Effector memory CD4-positive, alpha-beta T cell (primary cell): ENCODE measurements at places on chromosomes 5 and 9.

GRCh38 chr9:134969156-134970045, 51.7 kb upstream of the FCN1 start:
- no peaks in the 10 kb centered on the region for H3K36me3 ChIP-seq
- no peak overlapping the region for H3K4me3 ChIP-seq
- no peaks in the 10 kb centered on the region for H3K27me3 ChIP-seq
- H3K27ac ChIP-seq = no peak overlapping the region
- H3K4me1 ChIP-seq = no peaks in the 10 kb centered on the region
- no peak for DNase-seq

DNA sequence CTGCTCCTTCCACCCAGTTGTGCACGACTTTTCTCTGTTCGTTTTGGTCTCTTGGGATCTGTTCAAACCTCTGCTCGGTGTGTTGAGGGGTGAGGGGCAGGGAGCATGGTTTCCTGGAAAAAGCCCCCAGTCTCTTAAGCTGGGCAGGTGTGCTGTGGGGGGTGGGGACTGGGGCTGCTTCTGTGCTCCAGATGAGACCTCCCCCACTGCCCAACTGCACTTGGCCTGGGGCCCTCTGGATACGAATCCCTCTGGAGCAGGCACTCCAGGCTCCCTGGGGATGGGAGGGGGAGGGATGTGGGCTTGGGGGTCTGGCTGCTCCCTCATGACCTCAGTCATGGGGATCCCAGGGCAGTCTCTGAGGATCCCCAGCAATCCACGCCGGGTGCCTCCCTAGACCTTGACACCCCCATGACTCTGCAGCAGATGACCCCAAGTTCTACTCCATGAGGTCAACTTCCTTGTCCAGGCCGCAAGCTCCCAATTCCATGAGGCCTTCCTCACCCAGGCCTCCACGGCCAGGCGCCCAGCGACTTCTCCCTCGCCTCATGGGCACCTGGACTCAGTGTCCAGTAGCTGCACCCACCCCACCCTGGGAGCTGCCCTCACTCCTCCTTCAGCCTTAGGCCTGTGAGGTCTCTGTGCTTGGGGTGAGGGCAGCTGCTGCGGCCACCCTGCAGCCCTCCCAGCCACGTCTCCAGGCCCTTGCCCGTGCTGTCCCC, 5.9 kb upstream of the AHRR start:
- H3K4me1 ChIP-seq = peaks cover 4% of the 10 kb centered on the region
- no peak overlapping the region for H3K27ac ChIP-seq
- no peak overlapping the region for H3K4me3 ChIP-seq
- DNase-seq = no peak

DNA sequence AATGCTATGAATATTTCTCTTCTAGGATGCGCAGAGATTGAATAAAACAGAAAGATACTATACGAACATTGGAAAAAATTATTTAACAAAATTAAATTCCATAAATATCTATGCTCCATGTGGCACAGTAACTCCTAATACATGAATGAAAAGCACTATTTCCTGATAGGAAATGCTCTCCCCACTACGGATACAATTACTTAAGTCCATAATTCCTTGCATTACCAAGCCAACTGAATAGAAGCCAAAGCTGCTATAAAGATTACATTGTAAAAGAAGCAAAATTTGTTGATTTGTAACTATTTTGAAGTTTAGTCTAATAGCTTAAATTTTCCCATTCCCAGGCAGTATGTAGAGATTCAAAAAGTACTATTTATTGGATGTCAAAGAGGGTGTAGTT, 61.8 kb upstream of the SNX2 start:
- H3K27me3 ChIP-seq = no peaks in the 10 kb centered on the region
- H3K4me3 ChIP-seq = no peak overlapping the region
- no peak overlapping the region for H3K27ac ChIP-seq

GRCh38 chr5:89297066-89297465, 414.1 kb upstream of the MEF2C start:
- H3K27me3 ChIP-seq = no peaks in the 10 kb centered on the region
- no peaks in the 10 kb centered on the region for H3K36me3 ChIP-seq
- DNase-seq = no peak
- H3K4me3 ChIP-seq = no peak overlapping the region
- no peaks in the 10 kb centered on the region for H3K4me1 ChIP-seq

DNA sequence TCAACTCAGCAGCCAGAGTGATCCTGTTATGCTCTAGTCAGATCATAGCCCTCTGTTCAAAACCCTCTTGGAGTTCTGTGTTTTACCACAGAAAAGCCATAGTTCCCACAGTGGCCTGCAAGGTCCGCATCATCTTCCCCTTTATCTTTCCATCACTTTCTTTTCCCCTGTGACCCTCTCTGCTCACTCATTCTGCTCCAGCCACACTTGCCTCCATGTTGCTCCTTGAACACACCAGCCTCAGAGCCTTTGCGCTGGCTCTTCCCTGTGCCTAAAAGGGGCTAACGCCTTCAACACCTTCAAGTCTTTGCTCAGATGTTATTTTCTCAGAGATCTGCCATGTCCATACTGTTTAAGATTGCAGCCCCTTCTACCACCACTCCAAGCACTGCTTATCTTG, 26.3 kb downstream of the CSF2 start:
- no peaks in the 10 kb centered on the region for H3K27me3 ChIP-seq
- no peak overlapping the region for H3K4me3 ChIP-seq
- H3K36me3 ChIP-seq = no peaks in the 10 kb centered on the region
- H3K27ac ChIP-seq = peak overlapping the region; percentile 2
- peaks cover 68% of the 10 kb centered on the region for H3K4me1 ChIP-seq
- no peak for DNase-seq

- no peaks in the 10 kb centered on the region for H3K27me3 ChIP-seq
- no peak overlapping the region for H3K27ac ChIP-seq
- no peaks in the 10 kb centered on the region for H3K4me1 ChIP-seq
Measured at GRCh38 chr5:35182910-35183535, 47.3 kb downstream of the PRLR start.

DNA sequence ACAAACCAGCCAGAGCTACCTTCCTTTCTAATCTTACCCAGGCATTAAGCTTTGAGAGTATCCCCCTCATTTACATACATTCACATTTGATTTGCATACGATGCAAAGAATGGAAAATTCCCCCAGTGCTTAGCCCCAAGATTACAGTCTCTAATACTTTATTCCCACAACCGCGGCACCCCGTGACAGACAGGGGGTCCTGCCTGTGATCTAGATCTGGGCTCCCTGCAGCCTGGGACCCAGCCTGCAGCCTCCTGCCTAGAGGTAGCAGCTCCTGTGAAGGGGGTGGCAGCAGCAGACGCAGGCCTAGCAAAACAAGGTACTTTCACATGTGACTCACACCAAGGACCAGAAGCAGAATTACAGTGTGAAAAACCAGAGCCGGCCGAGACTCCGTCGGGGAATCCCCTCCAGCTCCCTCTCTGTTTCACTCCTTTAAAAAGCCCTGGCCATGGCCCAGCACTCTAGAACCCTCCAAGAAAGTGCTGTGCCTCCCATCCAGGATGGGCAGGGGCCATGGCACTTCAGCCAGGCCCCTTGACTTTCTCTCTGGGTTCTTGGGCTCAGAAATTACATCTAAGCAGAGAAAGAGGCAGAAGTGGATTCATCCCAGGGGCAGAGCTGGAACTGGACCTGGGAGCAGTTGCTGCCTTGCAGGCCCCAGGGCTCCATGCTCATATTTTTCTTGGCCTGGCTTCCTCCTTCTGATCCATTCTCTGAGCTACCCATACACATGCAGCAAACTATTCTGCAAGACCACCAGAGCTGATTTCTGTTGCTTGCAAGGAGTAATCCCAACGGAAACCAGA, 14.0 kb upstream of the TCF7 start:
- H3K27ac ChIP-seq = peak overlapping the region; percentile 91
- peaks cover 74% of the 10 kb centered on the region for H3K4me1 ChIP-seq
- H3K27me3 ChIP-seq = no peaks in the 10 kb centered on the region
- H3K4me3 ChIP-seq = peak overlapping the region; percentile 9
- DNase-seq = peak; percentile 85
- H3K36me3 ChIP-seq = no peaks in the 10 kb centered on the region

GRCh38 chr5:9335754-9336495, 209.9 kb downstream of the SEMA5A start:
- no peak for DNase-seq
- no peaks in the 10 kb centered on the region for H3K4me1 ChIP-seq
- no peak overlapping the region for H3K4me3 ChIP-seq
- H3K27me3 ChIP-seq = no peaks in the 10 kb centered on the region

DNA sequence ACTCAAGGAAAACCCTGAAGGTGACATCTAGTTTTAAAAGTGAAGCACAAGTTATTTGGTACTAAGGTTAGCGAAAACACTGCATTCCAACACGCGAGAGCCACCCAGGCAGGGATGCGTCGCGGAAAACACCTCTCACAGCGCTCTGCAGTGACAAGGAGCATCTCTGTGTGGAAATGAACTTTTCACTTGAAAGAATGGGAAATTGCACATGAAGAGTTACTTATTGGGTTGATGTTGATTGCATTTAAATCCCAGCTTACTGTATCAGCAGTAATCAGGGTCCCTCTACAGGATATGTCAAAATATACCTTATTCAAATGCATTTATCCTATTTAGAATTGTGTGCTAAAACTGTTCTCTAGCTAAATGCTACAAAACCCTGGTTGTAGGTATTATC, 144.4 kb downstream of the BNC2 start:
- no peak overlapping the region for H3K27ac ChIP-seq
- H3K27me3 ChIP-seq = no peaks in the 10 kb centered on the region
- H3K36me3 ChIP-seq = no peaks in the 10 kb centered on the region
- DNase-seq = no peak

- DNase-seq = no peak
- H3K4me1 ChIP-seq = no peaks in the 10 kb centered on the region
- no peaks in the 10 kb centered on the region for H3K36me3 ChIP-seq
- H3K27me3 ChIP-seq = no peaks in the 10 kb centered on the region
- H3K27ac ChIP-seq = no peak overlapping the region
Measured at GRCh38 chr5:88116396-88116795, 152.2 kb downstream of the TMEM161B start.

DNA sequence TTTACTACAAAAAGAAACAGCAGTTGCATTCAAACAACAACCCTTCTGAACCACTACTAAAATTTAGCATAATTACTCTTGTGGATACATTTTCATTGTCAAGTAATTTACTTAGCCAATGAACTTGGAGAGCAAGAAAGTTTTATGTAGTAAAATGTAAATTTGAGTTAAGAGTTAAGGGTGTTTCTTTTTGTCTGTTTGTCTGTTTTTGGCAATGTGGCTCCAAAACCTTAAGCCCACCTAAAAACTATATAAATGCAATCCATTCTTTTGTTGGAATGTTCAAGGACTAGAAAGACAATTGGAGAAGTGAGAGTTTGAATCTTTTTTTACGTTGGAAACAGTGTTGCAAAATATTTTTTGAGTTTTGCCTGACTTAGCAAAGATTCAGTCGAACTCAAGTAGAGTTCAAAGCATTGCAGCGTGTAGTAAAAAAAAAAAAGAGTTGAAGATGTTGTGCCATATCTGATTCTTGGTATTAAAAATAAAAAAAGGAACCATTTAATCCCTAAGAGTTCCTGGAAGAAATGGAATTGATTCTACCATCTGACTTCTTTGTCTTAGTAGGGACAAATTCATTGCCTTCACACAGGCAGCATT, 867 bp downstream of the SYK start:
- peaks cover 5% of the 10 kb centered on the region for H3K4me1 ChIP-seq
- no peak overlapping the region for H3K27ac ChIP-seq
- no peaks in the 10 kb centered on the region for H3K36me3 ChIP-seq
- no peak for DNase-seq
- H3K4me3 ChIP-seq = no peak overlapping the region
- H3K27me3 ChIP-seq = peaks cover 1% of the 10 kb centered on the region

DNA sequence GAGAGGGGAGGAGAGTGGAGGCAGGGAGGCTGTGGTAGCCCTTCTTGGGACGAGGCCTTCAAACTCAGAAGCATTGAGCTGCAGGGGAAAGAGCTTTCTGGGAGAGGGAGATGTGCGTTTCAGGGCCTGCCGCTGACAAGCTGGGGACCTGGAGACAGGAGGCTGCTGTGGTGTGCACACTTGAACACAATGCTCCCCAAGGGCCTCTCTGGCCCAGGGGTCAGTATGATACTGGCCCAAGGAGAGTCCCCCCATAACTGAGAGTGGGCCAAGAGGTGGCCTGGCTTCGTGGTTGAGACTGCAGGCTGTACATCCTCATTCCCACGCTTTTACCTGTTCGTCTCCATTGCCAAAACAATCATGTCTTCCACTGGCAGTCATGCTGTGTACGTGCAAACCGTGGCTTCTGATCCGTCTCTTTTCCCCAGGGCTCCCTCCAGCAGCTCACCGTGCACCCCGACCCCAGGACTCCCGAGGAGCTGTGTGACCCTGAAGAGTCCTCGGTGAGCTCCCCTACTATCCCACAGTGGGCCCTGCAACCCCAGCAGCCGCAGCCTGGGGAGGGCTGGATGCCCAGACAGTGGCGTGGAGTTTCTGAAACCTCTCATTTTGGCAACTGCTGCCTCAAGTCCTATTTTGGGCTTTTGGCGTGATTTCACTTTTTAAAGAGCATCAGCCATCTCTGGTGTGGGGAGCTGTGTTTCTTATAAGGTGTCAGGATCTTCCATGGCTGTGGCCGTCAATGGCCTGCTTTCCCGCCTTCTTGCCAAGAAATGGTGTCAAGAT, 43.4 kb downstream of the COL15A1 start:
- no peaks in the 10 kb centered on the region for H3K36me3 ChIP-seq
- no peak for DNase-seq
- H3K27me3 ChIP-seq = no peaks in the 10 kb centered on the region
- H3K4me1 ChIP-seq = no peaks in the 10 kb centered on the region
- H3K4me3 ChIP-seq = no peak overlapping the region
- no peak overlapping the region for H3K27ac ChIP-seq
